Activated CD8-positive, alpha-beta memory T cell treated with anti-CD3 and anti-CD28 coated beads for 4 hours (primary cell): ENCODE measurements at places on chromosomes 16 and 17.

DNA sequence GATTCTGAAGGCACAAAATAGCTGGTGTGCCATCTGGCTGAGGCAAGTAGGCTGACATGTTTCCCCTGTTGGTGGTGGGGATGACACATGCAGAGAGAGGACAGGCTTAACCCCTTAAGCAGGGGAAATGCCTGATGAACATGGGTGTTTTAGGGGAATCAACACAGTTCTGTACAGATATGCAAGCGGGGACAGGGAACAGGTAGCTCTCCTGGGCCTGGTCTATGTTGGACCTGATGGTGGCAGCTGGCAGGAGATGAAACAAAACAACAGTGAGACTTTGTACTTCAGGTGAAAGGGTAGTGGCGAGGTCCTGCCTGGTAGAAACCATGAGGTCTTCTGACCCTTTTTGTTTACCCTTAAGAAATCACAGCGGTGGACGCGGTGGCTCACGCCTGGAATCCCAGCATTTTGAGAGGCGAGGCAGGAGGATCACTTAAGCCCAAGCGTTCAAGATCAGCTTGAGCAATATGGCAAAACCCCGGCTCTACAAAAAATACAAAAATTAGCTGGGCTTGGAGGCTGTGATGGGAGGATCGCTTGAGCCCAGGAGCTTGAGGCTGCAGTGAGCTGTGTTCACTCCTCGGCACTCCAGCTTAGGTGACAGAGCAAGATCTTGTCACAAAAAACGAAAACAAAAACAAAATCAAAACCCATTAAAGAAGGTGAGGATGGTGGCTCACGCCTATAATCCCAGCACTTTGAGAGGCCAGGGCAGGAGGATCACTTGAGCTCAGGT lies 10.5 kb downstream of the OR1F1 start:
- DNase-seq: no peak

DNA sequence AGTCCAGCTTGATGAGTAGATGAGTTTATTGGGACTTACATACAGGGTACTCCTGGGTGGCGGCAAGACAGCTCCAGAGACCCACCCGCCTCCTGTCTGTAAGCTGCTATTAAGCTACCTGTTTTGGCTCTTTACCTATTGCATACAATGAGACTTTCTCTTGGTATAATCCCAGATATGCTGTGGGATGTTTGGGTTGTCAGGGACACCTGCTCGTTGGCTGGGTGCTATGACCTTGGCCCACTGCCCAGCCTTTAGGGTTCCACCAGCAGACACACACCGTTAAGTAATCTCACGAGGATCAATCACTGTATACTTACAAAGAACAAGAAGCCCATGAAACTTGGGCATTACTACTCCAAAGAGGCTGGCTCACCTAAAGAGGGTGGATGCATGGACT lies 116.4 kb downstream of the NPIPB5 start:
- no peak for DNase-seq

GRCh38 chr17:10318535-10318934 lies 54.3 kb downstream of the MYH13 start:
- no peak for DNase-seq

DNA sequence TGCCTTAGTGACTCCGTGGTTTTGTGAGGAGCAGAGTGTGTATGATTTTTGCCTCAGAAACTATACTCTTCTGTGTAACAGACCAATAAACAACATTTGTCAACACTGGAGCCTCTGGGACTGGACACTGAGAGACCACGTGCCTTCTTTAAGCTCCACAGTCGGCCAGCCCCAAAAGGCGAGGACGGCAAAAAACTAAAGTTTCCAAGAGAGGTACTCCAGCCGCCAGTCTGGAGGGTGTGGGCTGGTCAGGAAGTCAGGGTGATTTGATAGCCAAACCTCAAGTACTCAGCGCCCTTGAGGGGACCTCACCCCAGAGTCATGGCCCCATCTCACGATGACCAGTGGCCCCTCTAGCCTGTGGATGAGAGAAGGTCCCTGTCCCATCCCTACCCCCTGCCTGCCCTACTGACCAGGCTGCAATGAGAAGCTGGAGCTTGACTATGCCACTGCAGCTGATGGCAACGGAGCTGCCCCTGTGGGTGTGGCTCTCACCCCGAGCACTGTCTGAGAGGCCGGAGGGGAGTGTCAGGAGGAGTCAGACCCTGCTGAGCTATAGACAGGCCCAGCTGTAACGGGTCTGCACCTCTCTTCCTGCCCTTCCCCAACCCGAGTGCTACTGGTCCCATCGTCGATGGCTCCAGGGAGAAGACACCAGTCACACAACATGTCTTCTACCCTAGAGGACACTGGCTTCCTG lies 19.8 kb downstream of the MNT start:
- no peak for DNase-seq

GRCh38 chr17:66661411-66662256 lies 173.3 kb upstream of the CACNG5 start:
- DNase-seq: no peak

DNA sequence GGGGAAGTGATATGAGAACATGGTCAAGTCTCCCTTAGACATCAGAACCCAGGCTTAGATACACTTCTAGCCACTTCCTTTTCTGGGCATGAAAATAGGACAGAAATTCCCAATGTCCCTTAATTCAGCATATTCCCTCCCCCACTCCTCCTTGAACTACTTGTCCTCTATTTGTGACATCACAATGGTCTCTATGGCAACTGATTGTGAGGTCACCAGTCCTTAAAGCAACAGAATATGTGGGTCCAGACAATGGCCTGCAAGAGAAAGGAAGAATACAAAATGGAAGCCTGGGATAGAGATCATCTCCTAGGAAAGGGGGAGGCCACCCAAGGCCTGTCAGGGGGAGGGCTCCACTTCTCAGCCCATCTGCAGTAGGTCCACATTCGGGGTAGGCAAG lies 6.7 kb upstream of the SEZ6 start:
- no peak for DNase-seq

GRCh38 chr17:10210151-10210574 lies 11.8 kb upstream of the GAS7 start:
- no peak for DNase-seq

DNA sequence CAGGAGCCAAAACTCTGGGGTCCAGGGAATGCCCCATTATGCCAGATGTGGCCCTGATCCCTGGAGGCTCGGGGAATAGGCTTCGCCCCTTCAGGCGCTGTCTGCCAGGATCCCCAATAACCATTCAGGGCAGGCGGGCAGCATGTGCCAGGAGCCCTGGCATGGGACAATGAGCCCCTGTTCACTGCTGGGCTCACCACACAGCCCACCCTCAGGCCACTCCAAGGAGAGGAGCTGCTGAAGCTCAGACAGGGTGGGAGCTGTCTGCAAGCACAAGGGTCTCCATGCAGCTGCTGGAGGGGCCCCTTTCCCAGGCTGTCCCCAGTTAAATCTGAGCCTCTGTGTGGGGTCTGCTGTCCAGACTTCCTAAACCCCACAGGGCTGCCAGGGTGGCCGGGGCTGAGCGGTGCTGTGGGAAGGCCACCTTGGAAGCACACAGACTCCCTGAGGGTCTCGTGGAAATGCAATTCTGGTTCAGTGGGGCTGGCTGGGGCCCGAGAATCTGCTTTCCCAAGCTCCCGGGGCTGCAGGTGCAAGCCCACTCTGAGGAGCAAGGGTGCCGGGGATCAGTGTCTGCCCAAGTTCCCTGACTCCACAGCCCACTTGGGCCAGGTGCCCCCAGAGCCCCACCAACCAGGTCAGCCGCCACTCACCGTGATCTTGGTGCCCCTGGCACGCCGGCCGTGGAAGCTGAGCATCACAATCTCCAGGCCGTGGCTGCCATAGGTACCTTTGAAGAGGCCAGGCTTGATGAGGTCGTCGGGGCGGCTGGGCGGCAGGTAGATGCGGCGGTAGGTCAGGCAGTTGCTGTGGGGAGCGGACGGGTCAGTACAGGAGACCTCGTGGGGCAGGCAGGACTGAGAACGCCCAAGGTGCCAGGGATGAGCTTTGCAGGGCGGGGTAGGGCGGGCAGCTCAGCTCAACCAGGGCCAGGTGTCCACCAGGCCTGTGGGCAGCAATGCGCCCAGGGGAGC lies 17.7 kb upstream of the C16orf95 start:
- no peak for DNase-seq

DNA sequence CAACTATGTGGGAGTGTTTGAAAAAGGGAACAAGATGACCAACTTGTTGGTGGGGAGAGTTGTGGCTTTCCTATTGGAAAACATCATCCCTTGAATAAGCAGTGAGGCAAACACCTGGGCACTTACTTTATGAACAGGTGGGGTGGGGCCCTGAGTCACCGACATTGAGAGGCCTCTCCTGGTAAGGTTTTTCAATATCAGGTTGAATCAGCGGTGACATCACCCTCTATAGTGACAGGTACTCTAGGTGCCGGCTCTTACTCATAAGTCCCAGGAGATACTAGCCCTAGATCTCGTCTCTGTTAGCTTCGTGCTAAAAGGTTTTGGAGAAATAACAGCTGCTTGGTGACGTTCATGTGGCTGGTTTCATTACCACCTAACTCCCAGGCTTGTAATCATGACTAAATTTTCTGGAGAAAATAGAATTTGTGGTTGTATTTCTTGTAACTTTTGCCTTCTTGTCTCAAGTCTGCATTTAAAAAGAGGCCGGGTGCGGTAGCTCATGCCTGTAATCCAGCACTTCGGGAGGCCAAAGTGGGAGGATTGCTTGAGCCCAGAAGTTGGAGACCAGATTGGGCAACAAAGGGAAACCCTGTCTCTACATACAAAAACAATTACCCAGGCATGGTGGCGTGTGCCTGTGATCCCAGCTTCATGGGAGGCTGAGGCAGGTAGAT lies 19.3 kb downstream of the CDH1 start:
- no peak for DNase-seq

- DNase-seq: no peak
Observed at GRCh38 chr17:81405411-81405872, 10.2 kb downstream of the BAHCC1 start.

- DNase-seq: no peak
Observed at GRCh38 chr16:10562361-10562899, 18.0 kb downstream of the EMP2 start.

GRCh38 chr16:31223044-31223443 lies 6.1 kb upstream of the PYDC1 start:
- no peak for DNase-seq

DNA sequence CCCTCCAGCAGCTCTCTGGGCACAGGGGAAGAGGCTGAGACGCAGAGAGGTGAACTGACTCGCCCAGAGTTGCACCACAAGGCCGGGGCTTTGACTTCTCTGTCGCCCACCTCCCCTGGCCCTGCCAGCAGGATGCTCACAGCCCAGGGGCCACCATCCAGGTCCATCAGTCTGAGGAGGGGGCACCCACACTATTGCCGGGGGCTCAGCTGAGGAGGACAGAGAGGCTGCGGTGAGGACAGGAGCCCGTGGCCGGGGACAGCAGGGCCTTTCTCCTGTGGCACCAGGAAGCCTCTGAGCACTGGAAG lies 32.6 kb downstream of the KDM8 start:
- DNase-seq: no peak

DNA sequence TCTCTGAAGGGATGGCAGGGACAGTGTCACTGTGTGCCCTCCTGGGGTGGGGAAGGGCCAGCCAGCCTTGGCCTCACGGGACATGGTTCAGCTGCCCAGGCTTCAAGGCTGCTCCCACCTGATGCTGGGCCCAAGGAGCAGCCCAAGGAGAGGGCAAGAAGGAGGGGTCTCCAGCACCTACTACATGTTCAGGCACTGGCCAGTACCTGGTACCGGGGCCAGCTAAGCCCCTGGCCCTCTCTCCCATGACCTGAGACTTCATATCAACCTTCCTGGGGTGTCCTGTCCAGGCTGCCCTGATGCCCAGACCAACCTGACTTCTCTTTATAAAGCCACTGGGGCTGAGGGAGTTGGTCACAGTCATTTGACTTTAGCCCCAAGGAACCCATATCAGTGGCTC lies 1.3 kb downstream of the USH1G start:
- no peak for DNase-seq

GRCh38 chr17:7374353-7374752 lies 6.5 kb upstream of the TNK1 start:
- DNase-seq: no peak

DNA sequence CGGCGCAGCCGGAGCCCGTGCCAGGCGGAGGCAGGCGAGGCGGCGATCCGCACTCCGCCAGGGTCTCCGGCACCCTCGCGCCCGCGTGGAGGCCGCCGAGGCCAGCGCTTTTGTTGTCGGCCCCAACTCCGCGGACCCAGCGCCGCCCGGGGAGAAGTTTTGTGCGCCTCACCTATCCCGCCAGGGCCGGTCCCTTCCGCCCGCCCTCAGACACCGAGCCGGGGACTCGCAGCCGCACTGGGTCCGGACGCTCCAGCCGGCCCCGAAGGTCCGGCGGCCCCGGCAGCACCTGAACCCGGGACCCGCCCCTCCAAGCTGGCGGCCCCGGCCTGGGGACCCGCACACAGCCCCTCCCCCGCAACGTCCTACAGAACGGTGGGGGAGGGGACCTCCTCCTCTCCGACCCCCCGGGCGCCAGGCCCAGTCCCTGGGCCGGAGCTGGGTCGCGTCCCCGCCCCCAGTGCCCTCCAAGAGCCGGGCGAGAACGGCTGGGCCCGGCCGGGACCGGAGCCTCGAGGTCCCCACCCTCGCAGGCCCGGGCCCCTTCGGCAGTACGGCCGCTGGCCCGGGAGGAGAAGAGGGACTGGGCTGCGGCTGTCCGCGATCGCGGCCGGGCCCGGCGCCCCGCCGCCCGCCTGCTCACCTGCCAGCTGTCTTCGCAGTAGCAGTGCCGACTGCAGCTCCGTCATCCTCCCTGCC lies 698 bp downstream of the UBE2G1 start:
- DNase-seq: peak; percentile 6

DNA sequence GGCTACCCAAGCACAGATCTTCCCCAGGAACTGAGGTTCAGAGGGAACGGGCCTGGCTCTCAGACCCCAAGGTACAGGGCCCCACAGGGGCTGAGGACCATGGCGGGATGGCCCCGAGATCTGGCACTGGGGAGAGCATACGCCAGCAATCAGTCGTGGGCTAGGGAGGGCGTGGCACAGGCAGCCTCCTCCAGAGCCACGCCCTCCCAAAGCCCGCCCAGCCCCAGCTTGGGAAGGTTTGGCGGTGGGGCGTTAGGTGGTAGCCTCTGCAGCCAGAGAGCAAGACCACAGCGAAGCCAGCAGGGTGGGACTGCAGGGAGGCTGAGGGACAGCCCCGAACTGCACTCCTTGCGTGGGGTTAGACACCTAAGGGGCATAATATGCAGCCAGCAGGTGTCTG lies 11.6 kb downstream of the WNT9B start:
- no peak for DNase-seq

GRCh38 chr17:74288785-74289184 lies 14.8 kb downstream of the DNAI2 start:
- DNase-seq: no peak

- DNase-seq: no peak
Observed at GRCh38 chr16:24138024-24138423, 118.1 kb upstream of the CACNG3 start.

DNA sequence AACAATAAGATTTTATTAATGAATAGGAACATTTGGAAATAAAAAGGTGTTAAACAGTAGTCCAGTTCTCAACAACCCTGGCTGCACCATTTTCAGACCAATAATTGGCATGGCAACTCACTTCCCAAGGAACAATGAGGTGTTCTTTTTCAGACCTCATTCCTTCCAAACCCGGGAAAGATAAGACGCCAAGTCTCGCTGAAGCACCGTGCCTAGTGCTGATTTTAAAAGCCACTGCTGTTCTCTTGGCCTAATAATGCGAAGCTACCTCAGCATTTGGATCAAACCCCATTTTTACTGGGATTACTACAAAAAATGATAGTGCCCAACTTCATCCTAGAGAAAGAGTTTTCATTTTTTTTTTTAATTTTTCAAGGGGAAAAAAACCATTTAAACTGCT lies 75.2 kb upstream of the NOL11 start:
- no peak for DNase-seq
